ENCODE measurements at places on chromosomes 6 and 20. TPM values are rescaled to one million over a fixed set of nuclear protein-coding genes. Genes with fewer than 3 reads are reported as not detected.

DNA sequence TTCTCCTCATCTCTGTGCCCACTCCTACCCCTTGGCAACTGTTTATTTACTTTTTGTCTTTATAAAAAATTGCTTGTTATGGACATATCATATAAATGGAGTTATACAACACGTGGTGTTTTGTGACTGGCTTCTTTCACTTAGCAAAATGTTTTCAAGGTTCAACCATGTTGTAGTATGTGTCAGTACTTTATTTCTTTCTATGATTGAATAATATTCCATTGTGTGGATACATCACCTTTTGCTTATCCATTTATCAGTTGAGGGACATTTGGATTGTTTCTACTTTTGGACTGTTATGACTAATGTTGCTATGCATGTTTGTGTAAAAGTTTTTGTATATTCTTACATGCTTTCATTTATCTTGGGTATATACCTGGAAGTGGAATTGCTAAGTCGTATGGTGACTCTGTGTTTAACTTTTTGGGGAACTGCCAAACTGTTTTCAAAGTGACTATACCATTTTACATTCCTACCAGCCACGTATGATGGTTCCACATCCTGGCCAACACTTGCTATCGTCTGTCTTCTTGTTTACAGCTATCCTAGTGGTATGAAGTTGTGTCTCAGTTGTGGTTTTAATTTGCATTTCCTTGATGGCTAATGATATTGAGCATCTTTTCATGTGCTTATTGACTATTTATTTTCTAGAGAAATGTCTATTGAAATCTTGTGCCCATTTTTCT lies 84.4 kb downstream of the SLX4IP start:
- DNase-seq: no peak

- no peak for DNase-seq
Measured at GRCh38 chr6:35318196-35319171, 20.9 kb downstream of the DEF6 start.

DNA sequence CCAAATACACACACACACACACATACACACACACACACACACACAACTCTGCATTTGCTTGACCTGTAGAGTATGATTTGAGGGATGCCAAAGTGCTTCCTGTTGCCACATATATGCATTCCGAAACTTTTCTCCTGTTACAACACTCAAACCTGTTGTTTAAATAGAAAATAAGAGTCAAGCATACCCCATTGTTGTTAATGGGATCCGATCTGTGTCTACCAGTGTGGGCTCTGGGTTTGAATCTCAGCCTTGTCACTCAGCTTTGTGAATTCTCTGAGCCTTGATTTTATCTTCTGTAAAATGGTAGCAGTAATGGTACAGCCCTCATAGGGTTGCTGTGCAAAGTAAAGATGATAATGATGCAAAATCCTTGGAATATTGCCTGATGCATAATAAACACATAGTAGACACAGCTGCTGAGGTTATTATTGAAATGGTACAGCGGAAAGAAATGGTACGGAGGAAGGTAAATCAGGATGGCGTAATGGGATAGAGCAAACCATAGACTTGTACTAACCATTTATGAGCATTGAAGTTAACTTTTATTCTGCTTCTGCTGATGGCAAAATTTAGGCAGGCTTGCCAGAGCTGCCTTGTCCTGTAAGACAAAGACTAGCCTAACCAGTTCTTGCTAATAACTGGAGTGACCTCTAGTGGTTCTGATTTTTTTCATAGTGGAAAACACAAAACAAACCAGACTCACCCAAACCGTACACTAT lies 113.5 kb upstream of the PHACTR1 start:
- DNase-seq: no peak

DNA sequence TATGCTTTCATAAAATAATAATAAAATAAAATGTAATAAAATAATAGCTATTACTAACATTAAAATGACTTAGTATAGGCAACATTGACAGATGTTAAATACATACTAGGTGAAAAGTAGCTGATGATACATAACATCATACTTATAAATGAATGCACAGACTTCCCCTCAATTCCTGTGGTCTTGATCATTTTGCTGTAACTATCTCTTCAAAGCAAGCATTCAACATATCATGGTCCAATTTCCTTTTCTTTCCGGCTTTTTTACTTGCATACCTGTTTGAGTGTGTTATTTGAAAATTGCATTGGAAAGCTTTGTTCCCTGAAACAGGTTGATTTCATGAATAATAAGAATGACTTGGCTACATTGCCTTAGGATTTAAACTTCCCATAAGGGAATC lies 309.3 kb downstream of the HDGFL1 start:
- no peak for DNase-seq

DNA sequence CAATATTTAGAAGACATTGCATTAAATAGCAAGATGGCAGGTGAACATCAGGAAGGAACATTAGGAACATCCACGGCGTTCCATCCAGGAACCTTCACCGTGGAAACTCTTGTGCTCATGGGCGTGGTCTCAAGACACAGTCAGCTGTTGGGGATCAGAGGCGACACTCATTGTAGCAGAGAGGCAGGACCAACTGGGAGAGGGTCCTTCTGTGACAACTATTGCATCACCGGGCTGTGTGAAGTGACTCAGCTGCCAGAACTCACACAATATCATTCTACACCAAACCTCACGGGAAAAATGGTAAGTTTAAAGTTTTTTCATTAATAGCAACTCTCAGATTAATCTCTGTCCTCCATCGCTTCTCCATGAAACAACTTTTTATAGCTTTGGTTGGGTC lies 334.8 kb upstream of the SULF2 start:
- DNase-seq: no peak

DNA sequence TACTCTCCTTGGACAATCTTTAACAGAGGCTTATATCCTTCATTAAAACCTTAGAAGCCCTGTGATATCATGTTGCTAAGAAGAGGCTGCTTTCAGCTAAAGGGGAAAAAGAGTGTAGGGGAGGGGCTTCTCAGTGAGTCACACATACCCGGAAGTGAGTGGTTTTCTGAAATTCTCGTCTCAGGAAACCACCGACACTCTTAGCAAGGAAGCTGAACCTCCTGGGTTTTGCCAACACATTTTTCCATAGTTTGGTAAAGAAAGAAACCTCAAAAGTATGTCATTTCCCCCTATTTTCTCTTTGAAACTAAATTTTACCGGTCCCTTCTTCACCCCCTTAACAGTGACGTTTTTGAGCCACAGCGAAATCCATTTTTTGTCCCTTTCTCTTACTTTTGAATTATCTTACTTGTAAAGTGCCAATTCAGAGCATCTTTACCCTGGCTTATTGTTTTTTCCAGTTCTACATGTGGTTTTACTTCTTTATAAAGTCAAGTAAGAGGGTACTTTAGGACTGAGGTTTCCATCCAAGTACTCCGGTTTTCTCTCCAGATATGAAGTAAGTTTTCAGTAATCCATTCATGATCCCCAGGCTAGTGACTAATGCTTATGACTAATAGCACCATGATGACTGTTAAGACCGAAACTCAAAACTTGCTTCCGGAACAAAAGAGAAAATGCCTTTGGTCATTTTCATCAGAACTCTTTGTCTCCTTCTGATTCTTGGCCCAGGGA lies 219.3 kb downstream of the ARHGAP18 start:
- peak; percentile 52 for DNase-seq

GRCh38 chr6:155240905-155241600 lies 22.8 kb upstream of the CLDN20 start:
- no peak for DNase-seq

DNA sequence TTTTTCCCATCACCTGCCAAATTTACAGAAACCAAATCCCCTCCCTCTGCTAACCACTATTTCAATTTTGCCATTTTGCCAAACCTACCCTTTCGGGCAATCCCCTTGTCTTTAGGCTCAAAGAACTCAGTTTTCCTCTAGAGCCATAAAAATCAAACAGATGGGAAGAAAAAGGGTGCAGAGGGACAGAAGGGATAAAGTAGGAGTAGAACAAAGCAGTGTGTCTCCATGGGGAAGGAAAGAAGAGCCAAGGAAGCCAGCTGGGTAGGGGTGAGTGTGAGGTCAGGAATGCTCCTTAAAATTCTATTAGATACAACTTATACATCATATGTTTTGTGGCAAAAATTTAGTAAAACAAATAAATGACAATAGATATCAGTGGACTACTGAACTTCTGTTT lies 316.5 kb downstream of the BTBD9 start:
- DNase-seq: no peak

DNA sequence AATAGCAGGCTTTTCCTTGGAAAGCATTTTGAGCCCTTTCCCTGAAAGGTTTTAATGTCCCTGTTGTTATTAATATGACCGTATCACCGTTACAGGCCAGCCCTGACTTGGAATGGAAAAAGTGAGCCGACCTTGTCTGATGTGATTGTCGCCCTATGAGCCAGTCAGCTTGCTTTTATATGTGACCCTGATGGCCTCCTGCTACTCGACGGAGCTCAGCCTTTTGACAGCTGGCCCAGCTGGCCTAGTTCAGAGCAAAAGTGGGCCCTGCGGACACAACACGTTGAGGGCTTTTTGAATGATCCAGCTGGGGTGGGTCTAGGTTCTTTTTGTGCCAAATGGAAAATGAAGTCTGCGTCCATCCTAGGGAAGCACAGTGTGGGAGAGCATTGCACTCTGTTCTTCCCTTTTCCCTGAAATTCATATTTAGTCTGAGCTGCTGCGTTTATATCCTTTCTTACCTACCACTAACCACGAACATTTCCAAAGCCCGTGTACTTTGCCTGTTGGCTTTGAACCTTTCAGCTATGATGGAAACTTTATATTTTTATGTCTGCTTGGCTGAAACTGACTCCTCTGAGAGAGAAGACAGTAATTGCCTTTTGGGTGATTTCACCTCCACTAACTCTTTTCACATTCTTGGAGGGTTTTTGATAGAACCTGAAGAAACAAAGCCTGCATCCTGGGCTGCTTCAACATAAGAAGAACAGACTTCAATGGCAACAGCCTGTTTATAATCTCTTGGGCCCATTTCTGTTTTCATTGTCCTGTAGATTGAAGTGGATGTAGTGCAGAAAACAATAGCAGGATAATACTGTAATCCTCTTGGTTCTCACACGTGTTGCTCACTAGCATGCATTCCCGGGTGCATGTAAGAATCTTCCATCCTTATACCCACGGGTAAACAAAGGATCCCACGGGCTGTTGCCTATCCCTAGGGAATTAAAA lies 121.8 kb upstream of the HDGFL1 start:
- no peak for DNase-seq

- DNase-seq: no peak
Measured at GRCh38 chr6:167710363-167710920, 116.3 kb upstream of the AFDN start.

GRCh38 chr20:64063389-64064144 lies 569 bp downstream of the TCEA2 start:
- DNase-seq: no peak

DNA sequence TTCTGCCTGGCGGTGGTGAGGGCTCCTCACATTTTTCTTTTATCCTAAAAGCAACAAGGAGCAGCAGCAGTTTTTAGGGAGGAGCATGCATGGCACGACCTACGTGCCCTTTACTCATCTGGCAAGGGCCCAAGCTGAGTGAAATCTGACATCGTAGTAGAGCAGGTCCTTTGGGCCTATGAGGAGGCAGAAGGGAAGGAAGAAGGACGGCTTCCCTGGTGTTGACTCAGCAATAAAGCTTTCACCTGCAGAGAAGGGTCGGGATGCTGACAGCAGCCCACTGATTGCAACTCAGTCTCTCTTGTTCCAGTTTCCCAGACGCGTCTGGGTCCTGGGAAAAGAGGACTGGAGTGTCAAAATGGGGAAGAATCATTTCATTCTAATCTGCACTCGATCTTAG lies 409.1 kb upstream of the AGPAT4 start:
- DNase-seq: no peak

- no peak for DNase-seq
Measured at GRCh38 chr20:50510706-50511542, 741 bp downstream of the PTPN1 start.

GRCh38 chr6:22899426-22899825 lies 330.1 kb downstream of the HDGFL1 start:
- no peak for DNase-seq

- no peak for DNase-seq
Measured at GRCh38 chr6:12482386-12483375, 192.5 kb downstream of the EDN1 start.

- DNase-seq: peak; percentile 55
Measured at GRCh38 chr20:53643031-53643832, 49.6 kb upstream of the ZNF217 start.

DNA sequence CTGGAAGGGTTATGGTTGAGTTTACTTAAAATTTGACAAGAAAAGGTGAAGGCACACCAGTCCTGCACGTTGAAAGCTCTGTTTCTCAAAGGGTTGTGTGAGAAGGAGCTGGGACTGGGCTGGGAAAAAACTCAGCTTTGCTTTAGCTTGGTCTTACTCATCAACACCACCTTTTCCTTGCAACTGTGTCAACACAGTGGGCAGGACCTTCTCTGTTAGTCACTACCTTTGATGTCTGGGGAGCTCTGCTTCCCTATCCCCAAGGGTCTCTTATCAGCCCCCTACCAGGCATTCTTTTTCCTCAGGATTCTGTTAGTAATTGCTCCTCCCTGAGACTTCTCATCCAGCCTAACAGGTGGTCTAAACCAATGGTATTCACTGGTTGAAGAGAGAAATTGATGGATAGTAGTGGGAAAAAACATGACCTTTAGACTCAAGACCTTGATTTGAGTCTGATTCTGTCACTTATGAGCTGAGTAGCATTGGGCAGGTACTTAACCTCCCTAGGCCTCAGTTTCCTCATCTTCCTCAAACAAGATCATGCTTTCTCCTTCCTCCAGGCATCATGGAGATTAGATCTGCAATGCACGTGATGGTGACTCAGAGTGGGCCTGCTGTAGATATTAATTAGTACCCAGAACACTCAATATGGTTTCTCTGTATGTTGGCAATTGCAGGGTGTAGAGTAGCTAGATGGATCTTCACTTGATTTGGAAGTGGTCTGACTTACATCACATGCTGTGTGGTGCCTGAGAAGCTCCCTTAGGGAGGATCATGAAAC lies 17.2 kb upstream of the FOXA2 start:
- DNase-seq: no peak

- no peak for DNase-seq
Measured at GRCh38 chr20:5977223-5977622, 26.8 kb downstream of the MCM8 start.

DNA sequence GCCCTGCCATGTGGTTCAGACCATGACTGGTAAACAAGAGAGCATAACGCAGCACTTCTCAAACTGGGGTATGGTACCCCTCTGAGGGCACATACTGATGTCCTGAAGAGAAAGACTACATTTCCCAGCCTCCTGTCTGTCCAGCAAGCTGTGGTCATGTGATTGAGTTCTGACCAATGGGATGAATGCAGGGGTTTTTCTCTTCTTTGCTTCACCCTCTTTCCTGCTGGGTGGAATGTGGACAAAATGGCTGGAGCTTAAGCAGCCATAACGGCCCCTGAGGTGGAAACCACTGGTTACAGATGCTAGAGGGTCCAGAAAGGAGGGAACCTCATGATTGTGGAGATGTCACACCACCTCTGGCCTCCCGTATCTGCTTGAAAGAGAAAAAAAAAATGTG lies 19.4 kb upstream of the KCNB1 start:
- no peak for DNase-seq

COX4I2 gene
- not detected for total RNA-seq

MAK gene
- total RNA-seq: not detected

ENPP3 gene
- 0.44 TPM for total RNA-seq

RSPH4A gene
- total RNA-seq: 1.3 TPM
